Panc1 (cell line): ENCODE measurements at places on chromosomes 2 and 18.

- no peak for DNase-seq
These were observed 2.3 kb upstream of the PLEK start for GRCh38 chr2:68362749-68363148.

DNA sequence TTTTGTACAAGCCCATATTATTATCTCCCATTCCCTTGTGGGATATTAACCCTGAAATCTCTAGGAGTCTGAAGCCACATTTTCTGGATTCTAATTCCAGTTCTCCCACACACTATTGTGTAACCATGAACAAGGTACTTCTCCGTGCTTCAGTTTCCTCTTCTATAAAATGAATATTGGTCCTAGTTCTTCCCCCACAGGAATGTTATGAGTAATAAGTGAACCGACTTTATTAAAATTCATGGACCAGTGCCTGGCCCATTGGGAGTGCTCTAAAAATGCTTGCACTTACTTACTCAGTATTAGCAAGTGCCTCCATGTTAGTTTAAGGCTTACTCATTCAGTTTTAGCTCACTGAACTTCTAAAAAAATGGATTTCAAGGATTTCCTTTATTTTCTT, 1.4 kb upstream of the ACMSD start:
- DNase-seq: no peak

- no peak for DNase-seq
These were observed 3.5 kb upstream of the KCNE4 start for GRCh38 chr2:223048519-223048918.

GRCh38 chr2:236117401-236117800, 50.8 kb downstream of the GBX2 start:
- DNase-seq: no peak

DNA sequence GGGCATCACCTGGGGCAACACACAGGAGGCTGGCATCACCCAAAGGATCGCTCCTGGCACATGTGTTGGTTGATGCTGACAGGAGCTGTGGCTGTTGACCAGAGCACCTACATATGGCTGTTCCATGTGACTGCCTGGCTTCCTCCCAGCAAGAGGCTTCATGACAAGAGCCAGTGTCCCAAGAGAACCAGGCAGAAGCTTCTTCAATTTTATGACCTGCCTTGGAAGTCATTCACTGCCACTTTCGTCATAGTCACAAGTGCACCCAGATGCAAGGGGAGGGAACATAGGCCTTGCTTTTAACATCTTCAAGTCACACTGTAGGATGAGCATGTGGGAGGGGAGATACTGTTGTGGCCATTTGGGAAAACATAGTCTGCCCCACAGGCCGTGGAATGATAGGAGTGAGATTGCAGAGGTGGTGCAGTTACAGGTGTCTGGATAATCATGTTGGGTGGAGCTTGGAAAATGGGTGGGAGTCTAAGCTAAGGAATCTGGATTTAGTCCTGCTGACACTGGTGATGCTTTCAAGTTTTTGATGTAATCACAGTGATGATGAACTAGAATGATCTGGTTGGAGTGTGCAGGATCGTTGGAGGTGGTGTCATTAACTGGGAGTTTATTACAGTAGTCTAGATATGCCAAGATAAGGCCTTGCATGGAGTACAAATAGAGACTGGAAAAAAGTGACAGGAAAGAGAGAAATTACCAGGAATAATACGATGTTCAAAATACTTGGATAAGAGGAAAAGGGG, 107.0 kb downstream of the RAPGEF4 start:
- DNase-seq: no peak

- no peak for DNase-seq
These were observed 18.8 kb downstream of the COX7A2L start for GRCh38 chr2:42342061-42342794.

GRCh38 chr2:17299891-17300540, 218.2 kb downstream of the RAD51AP2 start:
- DNase-seq: no peak

- DNase-seq: peak; percentile 15
These were observed 50.4 kb downstream of the CLIP4 start for GRCh38 chr2:29165362-29166241.

- DNase-seq: no peak
These were observed 47.4 kb downstream of the PSMG2 start for GRCh38 chr18:12750076-12750714.

- no peak for DNase-seq
These were observed 790.5 kb downstream of the RNF144A start for GRCh38 chr2:7707723-7708122.

GRCh38 chr2:86366651-86367498, 29.4 kb upstream of the REEP1 start:
- no peak for DNase-seq

DNA sequence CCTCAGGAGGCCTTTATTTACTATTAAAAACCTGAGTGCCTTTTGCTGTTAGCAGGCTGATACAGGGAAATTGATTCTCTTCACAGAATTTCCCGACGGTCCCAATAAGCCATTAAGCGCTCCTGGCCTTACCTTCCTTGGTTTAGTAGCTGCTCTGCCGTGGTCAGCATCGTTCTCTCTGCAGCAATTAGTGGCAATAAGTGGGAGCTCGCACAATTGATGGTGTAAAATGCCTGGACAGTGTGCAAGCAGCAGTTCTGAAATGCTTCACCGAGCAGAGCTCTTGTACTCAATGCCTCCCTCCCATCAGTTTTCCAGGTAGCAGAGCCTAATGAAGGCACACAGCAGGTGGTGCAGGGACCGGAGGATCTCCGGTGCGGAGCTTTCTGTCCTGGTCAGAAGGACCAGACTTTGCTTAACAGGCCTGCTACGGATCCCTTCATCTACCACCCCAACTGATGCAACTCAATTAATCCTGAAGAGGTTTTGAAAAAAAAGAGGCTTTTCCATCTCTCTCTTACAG, 1.1 kb upstream of the LINC00305 start:
- DNase-seq: no peak

DNA sequence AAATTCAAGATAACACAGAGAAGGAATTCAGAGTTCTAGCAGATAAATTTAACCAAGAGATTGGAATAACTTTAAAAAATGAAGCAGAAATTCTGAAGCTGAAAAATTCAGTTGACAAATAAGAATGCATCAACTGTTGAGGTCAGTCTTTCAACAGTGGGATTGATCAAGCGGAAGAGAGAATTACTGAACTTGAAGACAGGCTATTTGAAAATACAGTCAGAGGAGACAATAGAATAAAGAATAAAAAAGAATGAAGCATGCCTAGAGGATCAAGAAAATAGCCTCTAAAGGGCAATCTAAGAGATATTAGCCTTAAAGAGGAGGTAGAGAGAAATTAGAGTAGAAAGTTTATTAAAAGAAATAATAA, 27.7 kb upstream of the ITGAV start:
- no peak for DNase-seq

- no peak for DNase-seq
These were observed 22.8 kb upstream of the SMAD4 start for GRCh38 chr18:51006948-51007789.

DNA sequence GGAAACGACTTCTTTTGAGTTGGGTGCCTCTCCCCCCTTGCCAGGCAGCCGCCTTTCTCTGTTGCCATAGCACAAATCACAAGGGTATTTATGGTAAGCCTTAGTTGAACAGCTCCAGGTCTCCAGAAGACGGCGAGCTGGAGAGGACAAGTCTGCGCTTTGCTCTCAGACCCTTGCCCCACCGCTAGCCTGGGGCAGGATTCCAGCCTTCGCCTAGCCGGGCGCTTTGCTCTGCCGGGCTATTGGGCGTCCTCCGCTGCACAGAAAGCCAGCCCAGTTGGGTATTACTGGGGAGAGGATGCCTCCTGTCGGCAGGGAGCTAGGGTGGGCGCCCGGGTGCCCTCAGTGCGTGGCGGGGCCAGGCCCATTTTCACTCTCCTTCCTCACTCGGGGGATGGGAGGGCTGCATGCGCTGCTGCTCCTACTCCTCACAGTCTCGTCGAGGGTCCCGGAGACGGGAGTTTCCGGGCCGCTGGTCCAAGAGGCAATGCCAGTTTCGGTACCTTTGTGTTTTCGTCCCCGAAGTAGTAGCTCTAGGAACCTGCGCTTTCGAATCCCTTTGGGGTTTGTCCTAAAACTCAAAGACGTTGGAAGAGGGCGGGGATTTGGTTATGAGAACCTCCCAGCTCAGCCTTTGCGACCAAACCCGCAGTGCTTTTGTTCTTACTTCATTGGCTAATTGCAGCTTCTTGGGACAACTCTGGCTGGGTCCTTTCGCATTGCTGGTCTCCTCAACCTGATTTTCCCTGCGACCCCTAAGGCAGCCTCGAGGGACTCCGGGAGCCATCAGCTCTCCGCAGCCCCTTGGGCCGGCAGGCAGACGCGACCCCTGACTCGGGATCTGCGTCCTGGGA, 3.6 kb upstream of the DLX2 start:
- DNase-seq: no peak

- DNase-seq: no peak
These were observed 3.9 kb downstream of the RPS7 start for GRCh38 chr2:3578987-3579386.

DNA sequence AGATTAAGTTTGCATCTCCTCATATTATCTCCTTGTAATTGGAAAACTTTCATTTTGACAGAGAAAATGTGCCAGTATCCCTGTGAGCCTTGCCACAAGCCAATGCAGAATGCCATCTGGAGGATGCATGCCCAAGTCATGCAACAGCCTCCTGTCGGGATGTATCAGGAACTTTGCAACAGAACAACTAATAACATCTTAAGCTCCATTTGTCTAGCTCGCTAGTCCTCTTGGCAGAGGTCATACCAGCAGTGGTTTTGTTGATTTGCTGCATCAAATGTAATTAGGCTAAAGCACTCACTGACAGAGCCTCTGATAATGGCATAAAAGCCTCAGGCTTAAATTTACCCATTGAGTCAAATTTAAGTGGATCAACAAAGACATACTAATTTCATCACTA, 125.8 kb downstream of the UBE2E3 start:
- no peak for DNase-seq

DNA sequence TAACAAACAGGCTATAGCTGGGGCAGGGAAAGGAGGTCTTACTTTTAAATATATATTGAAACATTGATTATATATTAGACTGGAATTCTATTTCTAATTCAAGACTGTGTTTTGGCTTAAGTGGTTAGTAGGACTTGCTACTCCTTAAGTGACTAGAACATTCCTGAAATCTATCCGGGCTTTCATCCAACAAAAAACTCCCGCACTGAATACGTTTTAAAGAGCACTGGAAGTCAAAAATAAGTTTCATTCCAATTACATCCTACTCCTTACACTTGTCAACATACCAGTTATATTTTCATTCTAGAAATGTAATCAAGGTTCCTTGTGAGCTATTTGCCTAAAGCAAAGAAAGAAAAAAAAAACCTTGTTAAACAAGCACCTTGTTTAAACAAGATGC, 204.6 kb downstream of the SP3 start:
- no peak for DNase-seq

GRCh38 chr2:36177282-36177681, 178.3 kb upstream of the CRIM1 start:
- no peak for DNase-seq

DNA sequence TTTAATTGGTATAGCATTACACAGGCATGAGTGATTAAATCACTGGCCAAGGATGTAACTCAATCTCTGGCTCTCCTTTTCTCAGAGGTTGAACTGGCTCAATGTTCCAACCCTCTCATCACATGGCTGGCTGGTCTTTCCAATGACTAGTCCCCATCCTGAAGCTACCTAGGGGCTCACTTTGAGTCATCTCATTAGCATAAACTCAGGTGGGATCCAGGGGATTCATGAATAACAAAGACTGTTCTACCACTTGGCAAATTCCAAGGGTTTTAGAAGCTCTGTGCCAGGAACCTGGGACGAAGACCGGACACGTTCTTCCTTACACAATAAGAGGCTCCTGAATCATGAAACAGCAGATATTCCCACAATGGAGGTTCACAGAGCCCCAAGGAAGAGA, 145.0 kb upstream of the SPATS2L start:
- no peak for DNase-seq

GRCh38 chr2:225761396-225761795, 361.9 kb downstream of the NYAP2 start:
- DNase-seq: no peak

DNA sequence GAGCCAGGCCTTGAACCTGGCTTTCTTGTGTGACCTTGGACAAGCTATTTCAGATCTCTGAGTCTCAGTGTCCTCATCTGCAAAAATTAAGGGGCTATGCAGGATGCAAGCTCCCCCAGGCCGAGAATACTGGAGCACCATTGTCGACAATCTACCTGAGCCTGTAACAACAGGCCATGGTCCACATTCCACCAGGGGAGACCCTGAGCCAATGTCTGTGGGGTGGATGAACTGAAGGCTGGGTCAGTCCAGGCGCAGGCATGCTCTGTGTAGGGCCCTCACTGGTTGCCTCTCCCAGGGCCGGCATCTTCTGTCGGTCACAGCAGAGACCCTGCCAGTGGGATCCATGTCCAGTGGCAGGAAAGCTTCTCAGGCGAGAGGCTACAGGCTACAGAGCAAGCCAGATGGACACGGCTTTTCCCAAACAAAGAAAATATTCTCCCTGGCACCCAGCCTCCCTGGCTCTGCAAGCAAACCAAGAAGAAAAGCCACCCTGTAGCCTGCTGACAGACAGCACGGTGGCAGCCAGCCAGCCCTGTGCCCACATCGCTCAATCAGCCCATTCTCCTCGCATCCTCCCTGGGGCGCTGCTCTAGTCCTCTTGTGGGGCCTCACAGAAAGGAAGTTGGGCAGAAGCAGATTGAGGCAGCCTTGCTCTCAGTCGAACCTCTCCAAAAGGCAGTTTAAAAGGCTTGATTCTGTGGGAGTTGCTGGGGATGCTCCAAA, 48.7 kb upstream of the FZD7 start:
- no peak for DNase-seq

DNA sequence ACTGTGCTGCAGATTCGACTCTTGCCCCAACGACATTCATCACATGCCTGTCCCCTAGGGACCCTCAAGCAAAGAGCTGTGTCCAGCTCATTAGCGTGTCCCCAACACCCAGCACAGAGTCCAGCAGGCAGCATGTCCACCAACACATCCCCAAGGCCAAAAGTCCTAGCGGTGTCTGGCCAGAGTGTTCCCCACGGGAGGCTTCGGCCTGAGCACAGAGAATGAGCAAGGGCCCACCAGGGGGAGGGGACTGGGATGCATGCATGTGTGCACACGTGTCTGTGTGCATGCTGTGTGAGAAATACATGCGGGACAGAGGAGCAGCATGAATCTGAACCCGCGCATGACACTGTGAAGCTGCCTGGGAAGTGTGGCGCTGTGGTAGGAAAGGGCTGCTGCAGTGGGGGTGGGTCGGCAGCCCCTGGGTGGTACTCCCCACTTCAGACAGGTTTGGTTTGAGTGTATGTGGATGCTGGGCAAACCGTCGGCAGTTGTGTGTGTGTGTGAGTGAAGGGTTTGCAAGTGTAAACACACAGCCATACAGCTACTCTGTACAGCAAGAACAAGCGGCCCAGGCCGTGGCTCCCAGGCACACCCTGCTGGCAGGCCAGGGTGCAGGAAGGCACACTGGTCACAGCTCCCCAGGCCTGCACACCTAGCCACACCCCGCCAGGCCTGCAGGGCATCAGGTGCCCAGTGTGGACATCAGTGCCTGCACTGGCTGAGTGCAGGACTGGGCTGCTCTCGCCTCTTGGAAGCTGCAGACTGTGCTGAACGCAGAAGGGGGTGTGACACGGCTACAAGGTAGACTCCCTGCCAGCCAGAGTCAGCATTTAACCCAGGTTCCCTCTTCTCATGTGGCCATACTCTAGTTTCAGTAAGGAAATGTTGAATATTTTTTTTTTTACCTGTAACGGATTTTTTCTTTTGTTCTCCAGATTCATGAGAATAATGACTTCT, 19.5 kb upstream of the HES6 start:
- DNase-seq: no peak

GRCh38 chr2:185137700-185138099, 539.4 kb downstream of the ZNF804A start:
- DNase-seq: no peak
